ENCODE measurements at places on chromosomes 1 and 21.

DNA sequence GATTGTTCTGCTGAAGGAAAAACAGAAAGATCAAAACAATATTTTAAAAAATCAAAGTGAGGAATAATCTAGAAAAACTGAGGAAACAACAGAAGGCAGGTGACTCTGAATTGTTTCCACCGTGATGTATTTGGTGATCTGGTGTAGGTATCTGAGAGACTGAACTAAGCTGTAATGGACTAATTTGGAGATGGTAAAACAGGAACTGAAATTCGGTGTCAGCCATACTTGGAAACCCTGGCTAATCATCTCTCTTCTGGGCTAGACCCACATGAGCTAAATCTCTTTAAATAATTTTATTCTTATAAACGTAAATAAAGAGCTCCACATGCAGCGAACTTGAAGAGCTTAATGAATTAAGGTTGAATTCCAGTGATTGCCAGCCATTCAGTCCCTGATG lies 1226.1 kb downstream of the NCAM2 start:
- no peak for DNase-seq

DNA sequence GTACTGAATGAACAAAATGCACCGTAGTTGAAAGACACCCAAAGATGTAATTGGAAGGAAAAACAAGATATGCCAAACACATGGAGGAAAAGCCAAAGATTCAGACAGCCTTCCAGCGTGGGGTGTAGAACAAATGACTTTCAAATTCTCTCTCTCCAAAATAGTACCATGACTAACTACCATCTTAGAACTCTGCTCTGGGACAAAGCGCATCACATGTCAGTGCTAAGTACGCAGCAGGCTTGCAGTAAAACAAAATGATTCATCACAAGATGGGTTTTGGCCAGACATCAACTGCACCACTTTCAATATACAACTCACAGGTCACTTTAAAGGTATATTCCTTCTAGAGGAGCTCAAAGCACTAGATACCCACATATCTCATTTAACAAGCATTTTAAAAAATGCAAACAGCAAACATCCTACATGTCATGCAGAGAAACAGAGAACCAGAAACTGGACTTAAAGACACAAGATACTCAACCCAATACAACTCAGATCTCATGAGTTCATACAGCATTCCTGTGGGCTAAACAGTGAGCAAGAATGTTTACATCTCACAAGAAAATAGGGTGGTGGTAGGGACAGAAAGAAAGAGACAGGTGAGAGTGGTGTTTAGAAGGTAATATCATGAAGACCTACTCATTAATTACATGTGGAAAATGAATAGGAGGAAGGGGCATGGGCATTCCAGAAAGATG lies 75.7 kb downstream of the BCAR3 start:
- no peak for DNase-seq

GRCh38 chr1:77273891-77274290 lies 7.9 kb upstream of the AK5 start:
- no peak for DNase-seq

- DNase-seq, result no peak
These were observed 1.7 kb upstream of the ATP1A4 start for GRCh38 chr1:160149716-160150115.

DNA sequence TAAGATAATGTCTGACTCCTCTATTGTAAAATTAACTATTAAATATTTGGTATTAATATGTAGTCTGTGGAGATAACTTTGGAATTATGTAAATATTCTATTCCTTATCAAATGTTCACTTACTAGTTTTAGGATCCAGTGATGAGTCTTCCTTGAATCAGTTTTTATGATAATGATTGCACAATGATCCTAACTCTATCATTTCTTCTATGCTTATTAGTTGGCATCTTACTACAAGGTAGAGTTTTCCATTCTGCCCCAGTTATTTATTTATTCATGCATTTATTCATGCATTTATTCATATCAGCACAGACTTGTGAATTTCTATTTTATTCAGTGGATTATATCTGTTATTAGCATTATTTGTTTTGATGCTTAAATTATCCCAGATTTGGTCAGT lies 7.4 kb upstream of the MGST3 start:
- DNase-seq, result no peak

- no peak for DNase-seq
These were observed 58.3 kb downstream of the ZNF648 start for GRCh38 chr1:182003025-182003725.

DNA sequence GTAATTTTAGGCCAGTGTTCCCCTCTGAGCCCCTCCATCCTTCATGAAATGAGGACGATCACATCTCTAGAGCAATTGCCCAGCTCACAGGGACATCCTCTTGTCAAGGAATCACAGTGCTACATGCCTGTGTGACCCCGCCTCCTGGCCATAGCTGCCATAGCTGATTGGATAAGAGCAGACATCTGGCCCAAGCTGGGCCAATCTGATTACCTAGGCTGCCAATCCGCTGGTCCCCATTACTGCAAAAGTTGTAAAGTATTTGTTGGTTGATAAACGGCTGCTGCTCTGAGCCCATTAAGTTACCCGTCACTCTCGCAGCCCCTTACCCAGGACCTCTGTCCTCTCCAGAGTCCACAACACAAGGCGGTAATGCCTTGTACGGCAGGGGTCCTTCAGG lies 8.3 kb downstream of the NT5C1A start:
- no peak for DNase-seq

GRCh38 chr1:184075055-184076029 lies 23.8 kb downstream of the TSEN15 start:
- no peak for DNase-seq

DNA sequence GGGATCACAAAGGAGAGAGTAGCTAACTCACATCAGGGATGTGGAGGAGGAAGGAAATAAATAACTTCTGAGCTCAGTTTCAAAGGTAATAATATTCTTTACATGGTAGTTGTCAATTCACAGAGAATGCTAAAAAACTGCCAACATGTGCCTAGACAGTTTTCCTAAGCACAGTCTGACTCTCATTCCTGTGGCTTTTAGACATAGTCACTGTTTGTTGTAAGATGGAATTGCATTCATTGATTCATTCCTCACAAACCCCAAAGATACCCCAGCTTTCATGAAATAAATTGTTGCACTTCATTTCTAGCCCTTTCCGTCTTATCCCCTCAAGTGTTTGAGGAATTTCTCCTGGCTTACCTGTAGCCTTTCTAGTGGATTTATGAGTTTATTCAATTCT lies 263.9 kb downstream of the NTNG1 start:
- no peak for DNase-seq

DNA sequence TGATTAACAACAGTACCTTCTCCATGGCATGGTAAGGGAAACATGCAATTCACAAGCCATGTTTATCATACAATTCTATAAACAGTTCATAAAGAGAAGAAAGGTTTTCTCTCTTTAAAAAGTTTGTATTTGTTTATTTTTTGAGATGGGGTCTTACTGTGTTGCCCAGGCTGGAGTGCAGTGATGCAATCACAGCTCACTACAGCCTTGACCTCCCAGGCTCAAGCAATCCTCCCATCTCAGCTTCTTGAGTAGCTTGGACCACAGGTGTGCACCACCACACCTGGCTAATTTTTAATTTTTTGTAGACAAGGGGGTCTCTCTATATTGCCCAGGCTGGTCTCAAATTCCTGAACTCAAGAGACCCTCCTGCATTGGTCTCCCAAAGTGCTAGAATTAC lies 28.0 kb downstream of the SLC37A1 start:
- DNase-seq, result no peak

DNA sequence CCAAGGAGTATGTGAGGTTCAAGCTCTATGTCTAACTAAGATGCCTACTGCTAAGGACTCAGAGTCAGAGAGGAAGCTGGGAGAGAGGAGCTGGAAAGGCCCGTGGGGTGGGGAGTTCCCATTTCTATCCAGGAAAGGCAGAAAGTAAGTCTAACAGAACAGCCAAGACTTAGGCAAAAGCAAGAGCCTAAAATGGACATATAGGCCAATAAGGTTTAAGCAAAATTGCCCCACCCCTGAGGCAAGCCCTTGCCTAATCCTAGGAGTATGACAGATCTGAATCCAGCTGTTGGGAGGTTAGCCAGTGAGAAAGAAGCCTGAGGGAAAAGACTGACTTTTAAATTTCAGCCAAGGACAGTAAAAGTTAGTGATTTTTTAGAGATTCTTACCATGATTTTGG lies 1.6 kb upstream of the KLHDC9 start:
- DNase-seq, result no peak

DNA sequence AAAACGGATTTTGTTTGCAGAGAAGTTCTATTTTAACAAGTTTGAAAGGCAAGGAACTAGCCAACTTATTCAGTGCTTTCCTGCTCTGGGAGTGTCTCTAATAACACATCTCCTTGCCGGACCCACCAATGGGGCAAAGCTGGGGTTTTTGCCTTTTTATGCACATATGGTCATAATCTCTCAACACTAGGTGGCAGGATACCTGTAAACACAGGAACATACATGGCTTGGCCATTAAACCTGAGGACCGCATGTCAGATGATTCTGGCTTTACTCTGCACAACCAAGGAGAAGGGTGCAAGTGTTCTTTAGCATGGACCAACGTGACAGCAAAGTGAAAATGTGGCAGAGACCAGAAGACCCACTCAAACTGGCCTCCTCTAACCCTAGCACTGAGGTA lies 4.9 kb downstream of the TMEM9 start:
- DNase-seq, result no peak

DNA sequence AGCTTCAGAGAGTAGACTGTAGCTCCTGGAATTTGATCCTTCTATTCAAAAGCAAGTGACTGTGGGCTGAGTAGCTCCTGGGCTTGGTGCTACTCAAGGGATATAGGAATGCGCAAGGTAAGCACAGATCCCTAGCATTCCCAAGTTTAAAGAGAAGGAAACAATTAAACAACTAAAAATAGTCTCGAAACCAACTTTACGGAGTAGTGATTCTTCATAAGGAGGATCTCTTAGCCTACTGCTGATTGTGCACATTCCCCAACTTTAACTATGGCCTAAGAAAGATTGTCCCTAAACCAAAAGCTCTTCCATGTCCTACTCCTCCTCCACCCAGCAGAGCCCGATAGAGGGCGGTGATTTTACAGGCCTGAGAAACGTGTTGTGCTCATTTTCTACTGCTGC lies 226.5 kb upstream of the CAMK1G start:
- DNase-seq, result no peak

DNA sequence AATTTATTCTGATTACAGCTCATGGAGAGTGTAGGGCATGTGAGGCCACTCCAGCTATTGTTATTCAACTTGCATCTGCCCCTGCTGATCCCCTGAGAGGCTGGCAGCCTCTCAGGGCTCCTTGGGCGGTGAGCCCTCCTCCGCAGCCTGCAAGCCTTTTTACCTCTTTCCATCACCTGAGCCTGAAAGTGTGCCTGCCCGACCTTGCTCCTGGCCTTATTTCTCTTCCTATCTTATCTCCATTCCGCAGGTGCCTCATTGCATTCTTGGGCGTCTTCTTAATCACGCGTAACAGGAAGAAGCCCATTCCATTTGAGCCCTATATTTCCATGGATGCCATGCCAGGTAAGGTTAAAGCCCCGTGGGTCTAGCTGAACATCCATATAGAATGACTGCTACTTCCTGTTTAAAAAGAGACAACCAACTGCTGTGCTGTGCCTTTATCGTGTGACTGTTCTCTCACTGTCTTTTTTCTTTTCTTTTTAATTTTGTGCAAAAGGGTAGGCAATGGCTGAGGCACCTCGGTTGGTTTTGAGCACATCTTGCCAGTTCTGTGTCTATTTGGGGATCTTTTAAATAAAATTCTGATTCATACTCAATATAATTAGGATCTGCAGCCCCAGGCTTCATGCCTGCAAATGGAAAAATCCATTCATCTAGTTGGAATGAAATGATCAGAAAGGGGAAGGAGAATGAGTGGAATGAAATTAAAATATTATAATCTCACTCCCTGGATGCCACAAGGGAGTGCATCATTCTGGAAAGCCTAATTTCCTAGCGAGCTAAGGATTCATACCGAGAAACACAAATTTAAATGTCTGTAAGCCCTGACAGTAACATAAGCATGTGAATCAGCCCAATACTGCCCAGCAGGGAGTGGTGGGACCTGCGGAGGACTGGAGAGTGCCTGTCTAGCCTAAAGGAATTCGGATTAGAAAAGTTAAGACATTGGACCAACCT lies 38.6 kb upstream of the RCAN3 start:
- no peak for DNase-seq

DNA sequence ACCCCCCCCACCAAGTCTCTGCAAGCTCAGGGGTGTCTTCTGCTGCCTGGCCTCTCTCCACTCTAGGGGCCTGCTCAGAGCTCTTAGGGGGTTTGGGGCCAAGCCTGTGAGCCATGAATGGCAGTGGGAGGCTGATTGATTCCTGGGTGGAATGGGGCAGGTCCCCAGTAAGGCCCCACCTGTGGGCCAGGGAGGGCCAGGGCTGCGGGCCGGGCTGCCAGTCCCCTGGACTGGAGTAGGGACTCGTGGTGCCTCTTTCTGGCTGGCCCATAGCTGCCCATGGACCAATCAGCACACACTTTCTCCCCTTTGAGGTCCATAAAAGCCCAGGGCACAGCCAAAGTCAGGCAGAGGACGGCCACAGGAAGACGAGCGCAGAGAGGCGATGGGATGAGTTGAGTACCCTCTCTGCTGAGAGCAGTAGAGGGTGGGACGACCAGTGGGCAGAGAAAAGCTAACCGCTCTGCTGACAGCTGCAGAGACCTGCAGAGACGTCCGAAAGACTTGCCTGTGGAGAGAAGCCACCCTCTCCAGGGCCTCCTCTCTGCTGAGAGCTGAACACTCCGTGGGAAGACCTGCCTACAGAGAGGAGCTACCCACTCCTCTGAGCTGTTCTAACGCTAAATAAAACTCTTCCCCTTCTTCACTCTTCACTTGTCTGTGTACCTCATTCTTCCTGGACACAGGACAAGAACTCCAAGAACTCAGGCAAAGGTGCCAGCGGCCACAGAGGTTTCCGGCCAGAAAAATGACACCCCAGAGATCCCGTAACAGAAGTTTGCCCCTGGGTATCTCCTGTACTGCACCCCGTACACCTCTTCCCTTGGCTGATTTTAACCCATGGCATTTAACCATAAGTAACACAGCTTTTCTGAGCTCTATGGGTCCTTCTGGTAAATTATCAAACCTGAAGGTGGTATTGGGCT lies 38.2 kb upstream of the TARDBP start:
- no peak for DNase-seq

GRCh38 chr1:167775178-167775577 lies 53.4 kb downstream of the MPZL1 start:
- DNase-seq, result no peak
